ENCODE measurements at places on chromosomes 2 and 18.

DNA sequence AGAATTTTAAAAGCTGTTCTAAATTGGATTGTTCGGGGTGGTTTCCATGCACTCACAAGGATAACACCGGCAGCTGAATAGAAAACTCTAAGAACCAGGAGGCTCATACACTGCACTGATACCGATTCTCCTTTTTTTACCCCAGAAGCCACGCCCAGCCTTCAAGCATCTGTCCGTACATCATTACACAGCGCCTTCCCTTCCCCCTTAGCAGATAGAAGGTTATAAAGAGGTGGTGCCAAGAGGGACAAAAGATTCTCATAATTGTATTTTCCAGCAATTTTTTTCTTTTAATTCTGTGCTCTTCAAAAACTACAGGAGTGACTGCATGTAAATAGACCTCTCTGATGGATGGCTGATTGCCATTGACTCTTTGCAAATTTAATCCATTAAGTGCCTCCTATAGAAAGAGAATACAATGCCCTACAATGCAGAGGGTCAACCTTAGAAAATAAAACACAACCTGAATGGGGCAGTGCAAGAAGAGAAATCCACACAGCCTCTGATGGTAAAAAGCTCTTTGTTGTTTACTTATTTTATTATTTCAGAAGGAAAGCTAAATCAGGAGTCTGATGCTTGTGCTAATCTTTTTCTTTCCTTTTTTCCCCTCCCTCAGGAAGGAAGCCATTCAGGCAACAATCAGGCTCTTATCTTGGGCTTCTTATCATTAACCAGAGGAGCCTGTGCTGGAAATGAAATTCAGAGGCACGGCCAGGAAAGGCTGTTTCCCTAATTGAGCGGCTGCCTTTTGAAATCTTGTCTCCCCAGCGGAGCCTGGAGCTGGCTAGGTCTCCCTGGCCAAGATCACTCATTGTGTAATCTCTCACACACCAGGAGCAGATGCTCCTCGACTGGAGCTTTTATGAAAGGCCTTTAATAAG lies 198.9 kb upstream of the NABP1 start:
- DNase-seq = peak; percentile 50

GRCh38 chr18:9482790-9483189 lies 7.5 kb downstream of the RALBP1 start:
- DNase-seq = no peak

DNA sequence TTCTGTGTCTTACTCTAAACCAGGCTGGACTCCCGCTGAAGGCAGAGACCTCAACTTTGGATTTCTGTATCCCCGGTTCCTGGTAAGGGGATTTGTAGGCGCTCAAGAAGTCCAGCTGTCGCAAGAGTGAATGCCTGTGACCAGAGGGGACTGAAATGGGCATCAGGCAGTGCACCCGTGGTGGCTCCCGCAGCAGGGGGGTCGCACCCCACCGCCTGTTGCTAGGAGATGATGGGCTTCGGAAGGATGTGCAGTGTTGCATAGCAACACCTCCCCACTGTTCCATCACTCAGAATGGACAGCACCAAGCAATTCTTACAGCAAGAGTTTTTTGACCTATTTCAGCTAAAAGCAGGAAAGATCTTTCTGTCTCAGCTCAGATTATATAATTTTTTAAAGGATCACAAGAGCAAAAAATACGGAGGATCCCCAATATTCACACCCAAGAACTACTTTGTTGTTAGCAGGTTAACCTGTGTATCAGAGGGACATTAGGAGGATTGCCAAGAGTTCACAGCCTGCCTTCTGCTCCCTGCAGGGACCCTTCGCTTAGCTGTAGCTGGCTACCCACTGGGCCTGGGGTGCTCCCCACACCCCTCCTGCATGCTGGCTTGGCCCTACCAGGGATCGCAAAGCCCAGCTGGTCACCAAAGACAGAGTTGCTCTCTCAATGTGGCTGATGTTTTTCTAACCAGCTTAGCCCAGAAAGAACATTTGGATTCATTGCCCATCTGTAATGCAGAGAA lies 63.8 kb downstream of the SOWAHC start:
- DNase-seq = no peak

DNA sequence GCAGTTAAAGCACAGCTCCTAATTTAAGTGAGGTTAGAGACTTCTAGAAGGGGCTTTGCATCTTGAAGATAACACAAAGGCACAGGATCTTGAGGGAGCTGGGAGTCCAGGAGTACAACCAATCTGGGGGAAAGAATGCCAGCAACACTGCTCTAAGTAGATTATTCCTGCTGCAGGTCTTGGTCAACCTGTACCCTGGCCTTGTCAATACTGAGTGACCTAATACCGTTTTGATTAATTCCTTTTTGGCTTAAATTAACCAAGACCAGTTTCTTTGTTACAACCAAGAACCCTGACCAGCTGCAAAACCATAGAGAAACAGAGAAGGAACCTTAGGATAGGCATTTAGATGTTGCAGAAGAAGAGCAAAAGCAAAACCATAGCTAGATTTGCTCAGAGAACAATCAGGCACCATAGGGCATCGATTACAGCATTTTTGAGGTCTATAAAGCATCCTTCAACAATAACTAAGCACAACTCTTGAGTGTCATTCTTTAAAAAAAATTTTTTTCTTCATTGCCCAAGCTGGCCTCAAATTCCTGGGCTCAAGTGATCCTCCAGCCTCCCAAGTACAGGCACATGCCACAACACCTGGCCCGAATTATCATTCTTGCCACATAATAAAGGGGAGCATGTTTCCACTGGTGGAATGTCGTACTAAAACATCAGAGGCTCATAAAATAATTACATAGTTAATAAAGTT lies 6.3 kb downstream of the STARD7 start:
- no peak for DNase-seq

GRCh38 chr2:126241001-126241400 lies 415.0 kb upstream of the GYPC start:
- DNase-seq = no peak

DNA sequence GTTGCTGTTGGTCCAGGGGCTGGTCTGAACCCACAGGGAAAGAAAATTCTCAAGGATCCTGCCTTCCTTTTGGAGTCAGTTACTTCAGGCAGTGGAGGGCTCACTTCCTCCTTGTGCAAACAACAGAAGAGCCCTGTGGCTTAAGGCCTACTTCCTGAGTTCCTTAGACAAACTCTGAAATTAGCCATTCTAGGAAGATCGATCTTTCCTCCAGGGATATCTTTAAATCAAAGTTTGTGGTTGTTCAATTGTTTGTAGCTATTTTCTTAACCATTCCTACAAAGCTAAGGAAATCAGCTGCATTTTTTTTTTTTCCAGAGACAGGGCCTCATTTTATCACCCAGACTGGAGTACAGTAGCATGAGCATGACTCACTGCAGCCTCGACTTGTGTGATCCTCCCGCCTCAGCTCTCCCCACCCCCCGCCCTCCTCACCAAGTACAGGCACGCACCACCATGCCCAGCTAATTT lies 156.0 kb downstream of the TANC1 start:
- DNase-seq = no peak

- no peak for DNase-seq
Observed at GRCh38 chr2:120421126-120421829, 75.3 kb downstream of the INHBB start.

DNA sequence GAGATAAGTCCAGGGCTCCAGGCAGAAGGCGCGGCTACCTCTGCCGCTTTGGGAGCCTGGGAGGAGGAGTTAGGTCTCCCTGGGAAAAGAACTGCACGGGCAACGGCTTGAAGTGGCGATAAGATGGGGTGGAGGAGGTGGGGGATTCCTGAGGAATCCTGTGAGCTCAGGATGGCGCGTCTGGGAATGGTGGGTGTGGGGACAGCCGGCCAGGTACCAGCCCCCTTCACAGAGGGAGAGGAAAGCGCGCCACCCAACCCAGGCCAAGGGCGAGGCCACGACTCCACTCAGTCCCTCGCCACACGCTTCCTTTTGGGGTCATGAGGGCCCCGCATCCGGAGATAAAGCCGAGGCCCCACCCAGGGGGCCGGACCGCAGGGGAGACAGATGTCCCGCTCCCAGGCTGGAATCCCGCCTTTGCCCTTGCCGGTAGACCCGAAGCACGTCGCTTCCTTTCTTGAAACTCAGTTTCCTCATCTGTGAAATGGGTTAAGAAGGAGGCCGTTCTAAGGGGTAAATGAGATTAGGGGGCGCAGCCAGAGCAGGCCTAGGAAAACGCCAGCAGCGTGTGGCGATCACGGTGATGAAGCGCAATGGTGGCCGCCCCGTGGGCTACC lies 1.7 kb upstream of the CTDSP1 start:
- DNase-seq = no peak

DNA sequence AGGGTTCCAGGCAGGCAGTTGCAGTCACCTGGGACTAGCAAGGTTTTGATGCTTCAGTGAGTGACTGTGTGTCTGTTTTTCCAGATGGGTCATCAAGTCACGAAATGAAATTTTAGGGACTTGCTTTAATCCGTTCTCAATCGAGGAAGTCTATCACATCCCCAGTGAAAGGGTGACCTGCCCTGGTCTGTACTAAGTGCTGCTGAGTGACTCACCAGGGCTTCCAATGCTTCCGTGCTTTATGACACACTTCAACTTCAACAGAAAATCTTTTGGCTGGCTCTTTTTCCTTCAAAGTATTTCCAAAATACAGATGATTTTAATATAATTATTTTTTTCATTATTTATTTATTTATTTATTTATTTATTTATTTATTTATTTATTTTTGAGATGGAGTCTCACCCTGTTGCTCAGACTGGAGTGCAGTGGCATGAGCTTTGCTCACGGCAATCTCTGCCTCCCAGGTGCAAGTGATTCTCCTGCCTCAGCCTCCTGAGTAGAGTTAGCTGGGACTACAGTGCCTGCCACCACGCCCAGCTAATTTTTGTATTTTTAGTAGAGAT lies 18.4 kb downstream of the TFCP2L1 start:
- no peak for DNase-seq

- DNase-seq = no peak
Observed at GRCh38 chr2:171735991-171736710, 48.9 kb downstream of the DYNC1I2 start.

- DNase-seq = no peak
Observed at GRCh38 chr2:208147759-208148158, 1.8 kb upstream of the CRYGB start.

DNA sequence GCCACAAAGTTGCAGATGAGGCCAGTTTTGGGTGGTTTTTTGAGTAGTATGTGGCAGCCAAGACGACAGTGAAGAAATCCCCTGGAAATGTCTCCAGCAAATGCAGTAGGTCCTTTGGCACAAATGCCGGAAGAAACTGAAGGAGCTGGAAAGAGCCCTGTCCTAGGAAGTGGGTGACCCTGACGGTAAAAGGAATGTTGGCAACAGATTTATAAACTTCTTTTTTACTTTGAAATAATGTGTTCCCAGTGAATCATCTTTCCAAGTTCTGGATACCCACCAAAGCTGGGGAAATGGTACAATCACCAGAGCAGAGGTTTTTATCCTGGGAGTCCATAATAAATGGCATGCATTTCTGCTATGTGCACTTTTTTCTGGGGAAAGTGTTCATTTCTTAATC lies 112.9 kb downstream of the CSRNP3 start:
- no peak for DNase-seq

- no peak for DNase-seq
Observed at GRCh38 chr2:128455721-128456050, 137.0 kb upstream of the HS6ST1 start.

- DNase-seq = no peak
Observed at GRCh38 chr2:60540074-60540473, 13.4 kb downstream of the BCL11A start.

DNA sequence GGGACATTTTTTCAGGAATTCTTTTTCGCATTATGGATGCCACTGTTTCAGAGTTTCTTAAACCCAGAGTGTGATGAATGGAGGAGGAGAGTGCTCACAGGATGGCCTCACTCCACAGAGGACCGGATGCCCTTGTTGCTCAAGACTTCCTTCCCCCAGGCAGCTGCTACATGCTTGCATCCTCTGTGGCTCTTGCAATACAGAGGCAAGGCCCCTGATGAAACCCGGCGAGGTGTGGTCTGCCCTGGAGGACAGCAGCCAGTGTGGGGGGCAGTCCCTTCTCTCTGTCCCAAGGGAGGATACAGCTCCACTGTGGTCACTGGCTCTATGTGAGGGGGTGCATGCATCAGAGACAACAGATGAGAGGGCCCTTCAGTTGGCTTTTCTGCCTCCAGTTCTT lies 109.6 kb downstream of the SH3RF3 start:
- no peak for DNase-seq

GRCh38 chr2:195604706-195605105 lies 52.3 kb upstream of the SLC39A10 start:
- no peak for DNase-seq

DNA sequence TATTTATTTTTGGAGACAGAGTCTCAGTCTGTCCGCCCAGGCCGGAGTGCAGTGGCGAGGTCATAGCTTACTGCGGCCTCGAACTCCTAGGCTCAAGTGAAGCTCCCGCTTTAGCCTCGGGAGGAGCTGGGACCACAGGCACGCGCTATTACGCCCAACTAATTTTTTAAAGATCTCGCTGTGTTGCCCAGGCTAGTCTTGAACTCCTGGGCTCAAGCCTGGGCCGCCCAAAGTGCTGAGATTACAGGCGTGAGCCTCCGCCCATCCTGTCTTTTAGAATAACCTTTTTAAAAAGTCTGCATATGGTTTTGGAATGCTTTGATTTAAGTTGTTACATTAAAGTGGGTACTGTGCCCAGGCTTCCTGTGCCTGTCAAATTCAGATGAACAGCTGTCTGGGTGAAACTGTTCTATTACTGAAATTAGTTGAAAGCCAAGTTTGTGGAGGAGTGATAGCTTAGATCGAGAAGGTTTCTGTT lies 944 bp downstream of the RAB3GAP1 start:
- DNase-seq = peak; percentile 17

GRCh38 chr2:148259674-148260073 lies 238.8 kb downstream of the MBD5 start:
- DNase-seq = no peak

- no peak for DNase-seq
Observed at GRCh38 chr2:105671156-105671555, 73.6 kb upstream of the NCK2 start.

- no peak for DNase-seq
Observed at GRCh38 chr2:150125708-150126107, 361.8 kb downstream of the RND3 start.
